ENCODE measurements at places on chromosomes 5 and 9.

GRCh38 chr5:135761746-135762145 lies 72.7 kb upstream of the SLC25A48 start:
- DNase-seq: no peak

DNA sequence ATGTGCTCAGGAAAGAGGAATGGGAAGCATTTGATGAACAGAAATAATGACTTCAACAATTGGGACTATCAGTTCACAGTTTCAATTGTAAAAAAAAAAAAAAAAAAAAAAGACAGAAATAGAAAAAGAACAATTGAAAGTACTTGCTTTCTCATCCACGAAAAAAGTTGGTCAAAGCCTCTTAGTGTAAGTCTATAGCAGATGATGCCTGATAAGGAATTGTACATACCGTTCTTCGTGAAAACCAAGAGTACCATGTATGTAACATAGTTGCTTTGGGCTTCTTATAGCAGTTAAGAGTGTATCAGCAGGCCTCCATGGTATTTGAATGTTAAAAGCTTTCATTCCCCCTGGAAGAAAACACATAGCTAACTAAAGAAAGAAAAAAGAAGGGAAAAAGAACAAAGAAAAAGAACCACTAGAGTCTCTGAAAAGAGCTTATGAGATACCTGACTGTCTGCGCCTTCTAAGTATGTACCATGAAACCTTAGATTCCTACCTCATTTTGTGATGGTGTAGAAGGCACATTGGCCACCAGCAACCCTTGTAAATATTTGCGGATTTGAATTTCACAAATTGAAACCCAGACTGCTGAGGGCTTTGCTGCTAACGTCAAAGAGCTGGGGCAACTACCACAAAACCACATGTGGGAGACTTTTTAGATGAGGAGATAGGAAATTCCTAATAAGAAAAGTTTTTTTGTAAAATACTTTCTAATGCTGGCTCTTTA lies 75.2 kb downstream of the TMC1 start:
- no peak for DNase-seq

DNA sequence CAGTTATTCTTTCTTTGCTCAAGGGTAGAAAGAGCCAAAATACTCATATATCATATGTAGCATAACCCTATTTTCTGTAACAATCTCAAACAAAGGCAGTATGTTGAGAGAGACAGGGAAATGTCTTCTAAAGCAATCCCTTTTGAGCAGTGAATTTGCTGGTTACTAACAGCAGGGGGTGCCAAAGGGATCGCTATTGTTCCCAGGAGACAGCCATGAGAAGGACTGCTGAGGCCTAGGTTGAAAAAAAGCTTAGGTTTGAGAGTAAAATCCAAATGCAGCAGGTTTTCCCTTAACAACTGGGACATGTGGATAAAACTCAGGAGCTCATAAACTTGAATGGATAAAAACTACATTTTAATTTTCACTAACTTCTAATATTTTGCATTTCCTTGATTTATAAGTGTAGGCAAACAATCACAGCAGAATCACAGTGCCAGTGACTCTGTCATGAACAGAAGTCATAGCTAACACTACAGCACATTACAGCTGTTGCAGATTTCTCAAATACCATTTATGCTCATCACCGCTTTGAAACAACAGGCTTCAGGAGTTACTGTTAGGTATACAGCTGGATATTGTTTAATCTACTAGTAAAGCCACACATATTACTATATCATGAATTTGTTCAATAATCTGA lies 148.4 kb downstream of the MAPKAP1 start:
- peak; percentile 78 for DNase-seq

DNA sequence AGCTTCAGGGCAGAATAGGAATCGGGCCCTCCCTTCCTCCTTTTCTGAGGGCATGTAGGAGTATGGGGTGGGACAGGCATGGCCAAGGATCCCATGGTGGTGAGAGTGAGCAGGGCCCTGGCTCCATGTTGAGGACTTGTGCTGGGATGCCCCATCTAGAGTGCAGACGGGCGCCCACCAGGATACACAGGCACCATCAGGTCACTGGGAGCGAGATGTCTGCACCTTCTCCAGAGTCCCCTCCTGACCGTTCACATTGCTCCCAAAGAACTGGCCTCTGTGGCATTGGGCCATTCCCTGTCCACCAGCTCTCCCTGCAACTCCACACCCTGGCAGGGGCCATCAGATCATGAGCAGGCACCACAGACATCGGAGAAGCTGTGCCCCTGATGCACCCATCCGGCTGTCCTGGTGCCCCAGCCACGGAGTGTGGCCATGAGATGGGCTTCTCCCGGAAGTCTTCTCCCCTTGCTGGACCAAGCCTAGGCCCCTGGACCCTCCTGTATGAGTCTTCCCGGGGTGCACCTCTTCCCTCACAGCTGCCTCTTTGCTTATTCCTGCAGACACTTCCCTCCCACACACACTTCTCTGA lies 195.0 kb downstream of the IRX2 start:
- no peak for DNase-seq
